ENCODE measurements at places on chromosomes 7 and 10.

GRCh38 chr10:44378626-44379025 is 6.3 kb downstream of the CXCL12 start:
- DNase-seq: no peak

- DNase-seq: no peak
Measured at GRCh38 chr7:78301407-78301806, 502.8 kb downstream of the PHTF2 start.

DNA sequence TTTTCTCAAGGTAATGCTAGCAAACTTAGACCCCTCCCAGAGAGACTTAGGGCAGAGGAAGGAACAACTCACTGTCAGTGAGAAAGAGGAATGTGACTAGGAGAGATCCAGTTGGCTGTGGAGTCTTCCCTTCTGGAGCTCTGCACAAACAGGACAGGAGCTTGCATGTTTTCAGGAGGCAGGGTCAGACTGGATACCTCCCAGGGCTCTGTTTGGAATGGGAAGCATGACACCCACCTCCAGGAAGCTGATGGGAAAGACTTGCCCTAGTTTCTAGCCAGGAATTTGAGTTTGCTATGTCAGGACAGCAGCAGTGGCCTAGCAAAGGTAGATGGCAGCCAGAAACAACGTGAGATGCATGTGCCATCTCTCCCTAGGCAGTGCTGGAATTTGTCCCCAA is 40.6 kb downstream of the GHRHR start:
- DNase-seq: no peak

GRCh38 chr7:99123571-99124033 is 20.3 kb downstream of the SMURF1 start:
- DNase-seq: no peak

DNA sequence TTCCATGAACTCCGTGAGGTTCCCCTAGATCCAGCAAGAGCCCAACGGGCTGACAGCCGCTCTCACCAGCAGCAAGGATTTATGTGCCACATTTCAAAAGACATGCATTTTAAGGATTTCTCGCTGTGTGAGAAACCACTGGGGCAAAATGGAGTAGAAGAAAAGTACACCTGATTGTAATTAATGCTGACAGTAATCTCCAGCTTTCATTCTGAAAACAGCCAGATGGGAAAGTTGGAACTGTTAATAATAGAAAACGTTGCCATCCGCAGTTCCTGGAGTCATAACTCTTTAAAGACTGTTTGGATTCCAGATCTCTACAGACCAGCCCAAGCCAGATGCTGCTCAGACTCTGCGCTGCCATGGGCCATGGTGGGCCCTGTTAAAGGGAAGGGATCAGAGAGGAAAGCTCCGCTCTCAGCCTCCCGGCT is 216.9 kb upstream of the GLI3 start:
- no peak for DNase-seq

DNA sequence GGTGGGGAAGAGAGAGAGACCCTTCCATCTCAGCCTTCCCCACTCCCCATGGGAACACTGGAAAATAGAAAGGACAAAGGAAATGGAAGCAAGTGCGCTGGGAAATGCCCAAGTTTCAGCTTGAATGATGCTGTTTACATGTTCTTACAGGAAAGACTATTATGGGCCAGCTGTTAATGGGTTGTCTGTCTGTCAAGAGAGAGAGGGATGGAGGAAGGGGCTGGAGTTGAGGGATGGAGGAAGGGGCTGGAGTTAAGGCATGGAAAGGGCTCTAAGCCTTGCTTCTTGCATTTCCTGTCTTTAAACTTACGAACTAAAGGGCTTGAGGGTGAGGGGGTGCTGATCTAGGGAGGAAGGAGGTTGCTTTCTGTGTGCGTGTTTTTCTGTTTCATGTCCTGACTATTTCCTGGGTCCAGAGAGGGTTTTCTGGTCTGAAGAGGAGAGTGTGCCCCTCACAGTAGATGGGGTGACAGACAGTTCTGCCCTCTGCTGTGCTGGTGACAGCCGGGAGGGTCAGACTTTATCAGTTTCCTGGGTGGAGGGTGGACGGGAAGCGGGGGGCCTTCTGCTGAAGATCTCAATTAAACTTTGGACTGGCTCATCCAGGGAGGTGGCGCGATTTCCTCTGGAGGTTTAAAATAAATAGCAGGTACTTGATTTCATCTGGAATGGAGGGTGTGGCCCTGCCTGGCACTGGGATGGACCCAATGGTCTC is 30.5 kb downstream of the GRK5 start:
- DNase-seq: no peak
